ENCODE measurements at places on chromosomes 2 and 18. TPM values are rescaled to one million over a fixed set of nuclear protein-coding genes. Genes with fewer than 3 reads are reported as not detected.

GRCh38 chr2:80323610-80324009 is 19.1 kb upstream of the LRRTM1 start:
- no peak for DNase-seq

DNA sequence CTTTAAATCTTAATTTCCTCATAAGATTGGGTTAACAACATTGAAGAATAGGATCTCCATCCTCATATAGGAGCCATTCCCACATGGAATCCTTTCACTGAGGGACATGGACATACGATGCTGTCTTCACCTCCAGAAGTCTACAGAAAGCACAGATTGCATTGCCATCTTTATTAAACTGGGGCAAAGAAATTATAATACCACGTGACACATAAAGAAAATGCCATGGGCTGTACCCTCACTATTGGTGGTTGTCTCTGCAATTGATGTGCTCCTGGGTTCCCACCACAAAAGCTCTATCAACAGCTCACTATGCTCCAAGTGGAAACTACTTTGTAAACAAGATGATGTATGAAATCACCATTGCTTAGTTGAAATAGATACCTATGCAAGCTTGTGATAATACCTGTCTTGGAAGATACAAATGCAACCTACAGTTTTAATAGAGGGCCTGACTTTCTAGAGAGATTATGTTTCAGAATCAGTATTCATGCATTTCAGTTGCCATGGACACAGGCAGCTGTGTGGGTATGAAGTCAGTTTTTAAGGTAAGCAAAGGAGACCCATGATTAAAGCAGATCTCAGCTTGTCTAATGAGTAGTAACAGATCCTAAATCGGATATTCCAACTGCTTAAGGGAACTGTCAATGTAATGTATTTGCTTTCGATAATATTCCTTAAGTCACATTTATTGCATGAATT is 337.0 kb downstream of the RAD51AP2 start:
- DNase-seq = no peak

GRCh38 chr2:206274434-206275311 is at the start of gene ZDBF2:
ZDBF2 (plus strand) TSS chr2:206274663; CDS start chr2:206281850, 7,187 bp downstream.
- peak; percentile 77 for DNase-seq

DNA sequence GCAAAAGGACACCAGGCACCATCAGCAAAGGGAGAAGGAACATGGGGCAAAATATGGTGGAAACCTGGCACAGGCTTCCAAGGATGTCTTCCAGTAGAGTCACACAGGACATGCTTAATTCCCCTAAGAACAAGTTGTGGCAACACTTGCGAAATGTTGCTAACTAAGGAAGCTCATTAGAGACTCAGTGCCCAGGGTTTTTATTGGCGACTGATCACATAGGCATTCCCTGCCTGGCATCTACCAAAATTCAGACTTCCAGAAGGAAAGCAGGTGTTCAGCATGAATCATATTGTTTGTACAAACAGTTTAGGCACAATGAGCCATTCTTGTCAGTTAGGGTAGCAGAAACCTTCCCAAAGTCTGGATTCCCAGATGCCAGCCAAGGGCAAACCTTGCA is 25.7 kb downstream of the SLC4A1AP start:
- no peak for DNase-seq

GRCh38 chr2:134436706-134437105 is 182.8 kb downstream of the MGAT5 start:
- DNase-seq = no peak

DNA sequence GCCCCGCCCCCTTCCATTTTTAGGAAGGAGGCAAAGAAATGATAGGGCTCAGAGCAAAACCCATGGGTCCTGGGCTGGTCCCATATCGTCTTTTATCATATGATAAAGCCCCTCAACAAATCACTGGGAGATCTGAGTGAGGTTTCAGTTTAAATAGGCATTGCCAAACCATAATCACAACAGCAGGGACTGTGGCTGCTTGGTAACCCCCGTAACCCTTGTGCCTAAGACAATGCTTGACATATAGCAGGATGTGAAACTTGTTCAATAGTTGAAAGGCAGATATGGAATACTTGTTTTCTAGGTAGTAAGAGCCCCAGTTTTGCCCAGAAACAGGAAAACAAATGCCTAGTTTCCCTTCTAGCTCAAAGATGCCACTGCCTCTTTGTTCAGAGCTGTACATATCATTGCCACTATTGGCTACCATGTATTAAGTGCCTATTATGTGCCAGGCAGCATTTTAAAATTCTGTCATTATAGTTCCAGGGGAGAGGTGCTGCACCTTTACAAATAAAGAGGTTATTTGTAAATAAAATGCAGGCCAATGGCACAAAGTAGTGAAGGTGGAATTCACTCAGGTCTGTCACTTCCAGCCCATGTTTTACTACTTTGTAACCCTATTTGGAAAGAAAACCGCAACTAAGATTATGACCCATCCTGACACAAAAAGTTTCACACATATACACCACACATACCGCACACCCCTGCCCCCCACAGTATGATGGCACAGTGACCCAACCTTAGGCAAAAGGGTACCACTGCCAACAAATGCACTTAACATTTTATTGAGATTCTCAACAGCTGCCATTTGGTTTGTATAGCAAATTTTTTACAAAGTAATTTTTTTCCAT is 14.2 kb downstream of the NAGK start:
- no peak for DNase-seq

- no peak for DNase-seq
Observed at GRCh38 chr2:152465541-152465940, 130.6 kb downstream of the FMNL2 start.

DNA sequence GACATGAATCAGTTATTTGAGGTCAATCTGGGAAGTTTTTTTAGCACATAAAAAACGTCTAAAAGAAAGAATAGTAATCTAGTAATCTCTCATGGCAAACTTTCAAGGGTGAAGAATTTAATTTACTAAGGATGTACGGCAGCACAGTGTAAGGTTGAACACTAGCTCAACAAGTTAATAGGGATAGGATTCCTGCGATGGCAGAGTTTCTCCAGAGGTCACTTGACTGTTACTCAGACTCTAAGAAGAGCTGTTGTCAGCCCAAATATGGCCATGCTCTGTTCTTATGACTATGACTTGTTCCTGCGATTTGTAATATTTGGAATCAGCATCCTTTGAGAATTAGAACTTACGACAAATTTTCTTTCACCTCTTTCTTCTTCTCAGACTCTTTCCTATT is 553.3 kb upstream of the TNP1 start:
- no peak for DNase-seq

Gene IL18R1
- 26.5 TPM for total RNA-seq
